CD4-positive, alpha-beta T cell treated with Interleukin-4 for 1 hour (primary cell): ENCODE measurements at places on chromosomes 4 and X.

DNA sequence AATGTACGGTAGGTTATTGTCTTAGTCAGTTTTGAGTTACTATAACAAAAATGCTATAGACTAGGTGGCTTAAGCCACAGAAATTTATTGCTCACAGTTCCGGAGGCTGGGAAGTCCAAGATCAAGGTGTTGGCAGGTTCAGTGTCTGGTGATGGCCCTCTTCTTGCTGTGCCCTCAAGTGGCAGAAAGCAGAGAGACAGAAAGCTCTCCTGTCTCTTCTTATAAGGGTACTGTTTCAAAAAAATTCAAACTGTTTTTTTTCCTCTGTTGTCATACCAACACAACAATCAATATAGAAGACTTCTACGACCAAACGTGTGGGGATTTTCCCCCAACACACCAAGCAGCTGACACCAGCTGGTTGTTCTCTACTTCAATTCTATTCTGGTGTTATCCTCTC is 53.4 kb downstream of the ADGRG4 start:
- no peak for DNase-seq

GRCh38 chr4:177574446-177574845 is 132.2 kb upstream of the AGA start:
- DNase-seq: no peak

DNA sequence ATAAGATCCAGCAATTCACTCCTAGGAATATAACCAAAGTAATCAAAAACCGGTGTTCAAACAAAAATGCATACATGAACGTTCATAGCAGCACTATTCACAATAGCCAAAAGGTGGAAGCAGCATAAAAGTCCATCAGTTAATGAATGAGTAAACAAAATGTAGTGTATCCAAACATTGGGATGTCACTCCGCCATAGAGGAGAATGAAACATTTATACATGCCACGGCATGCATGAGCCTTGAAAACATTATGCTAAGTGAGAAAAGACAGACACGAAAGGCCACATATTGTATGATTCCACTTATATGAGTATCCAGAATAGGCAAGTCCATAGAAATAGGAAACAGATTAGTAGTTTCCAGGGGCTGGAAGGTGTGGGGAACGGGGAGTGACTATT is 11.0 kb upstream of the PDLIM3 start:
- no peak for DNase-seq

DNA sequence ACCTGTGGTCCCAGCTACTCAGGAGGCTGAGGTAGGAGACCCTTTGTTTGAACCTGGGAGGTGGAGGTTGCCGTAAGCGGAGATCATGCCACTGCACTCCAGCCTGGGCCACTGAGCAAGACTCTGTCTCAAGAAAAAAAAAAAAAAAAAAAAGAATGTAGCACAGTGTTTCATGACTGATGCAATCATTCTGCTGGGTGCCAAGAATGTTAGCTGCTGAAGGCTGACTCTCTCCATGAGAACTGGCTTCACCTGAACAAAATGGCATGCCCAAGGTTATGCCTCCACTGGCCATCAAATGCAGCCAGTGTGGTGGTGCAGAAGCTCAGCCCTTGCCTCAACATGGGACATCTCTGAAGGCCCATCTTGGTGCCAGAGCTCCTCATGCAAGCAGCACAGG is 412.1 kb downstream of the ADAM29 start:
- no peak for DNase-seq

GRCh38 chr4:35250331-35250730 is 994.0 kb downstream of the ARAP2 start:
- DNase-seq: no peak

GRCh38 chrX:71107245-71107644 is 705 bp upstream of the CXorf65 start:
- no peak for DNase-seq

- DNase-seq: no peak
These were observed 104.3 kb upstream of the STK26 start for GRCh38 chrX:131918839-131919238.

GRCh38 chrX:132184871-132185270 is 34.4 kb downstream of the RAP2C start:
- DNase-seq: no peak

GRCh38 chr4:165301833-165302232 is 25.6 kb upstream of the MSMO1 start:
- DNase-seq: no peak

GRCh38 chrX:26789751-26790150 is 573.8 kb downstream of the MAGEB5 start:
- no peak for DNase-seq

- DNase-seq: no peak
These were observed 203.8 kb upstream of the HS3ST1 start for GRCh38 chr4:11632483-11632882.

DNA sequence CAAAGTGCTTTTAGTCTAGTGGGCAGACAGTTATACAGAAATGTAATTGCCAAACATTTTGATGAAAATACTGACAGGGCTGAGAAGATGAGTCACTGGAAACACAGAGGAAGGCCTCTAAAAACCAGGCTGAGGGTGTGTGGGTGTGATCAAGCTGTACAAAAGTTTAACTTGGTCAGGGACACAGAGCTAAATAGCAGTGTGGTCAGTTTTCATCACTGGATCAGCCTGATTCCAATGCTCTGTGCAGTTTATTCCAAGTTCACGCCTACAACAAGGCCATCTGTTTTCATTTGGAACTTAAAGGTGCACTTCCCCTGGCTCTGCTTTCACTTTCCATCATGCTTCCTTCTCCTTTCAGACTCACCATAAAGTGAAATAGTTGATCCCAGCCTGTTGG is 10.6 kb downstream of the CENPVL3 start:
- no peak for DNase-seq

DNA sequence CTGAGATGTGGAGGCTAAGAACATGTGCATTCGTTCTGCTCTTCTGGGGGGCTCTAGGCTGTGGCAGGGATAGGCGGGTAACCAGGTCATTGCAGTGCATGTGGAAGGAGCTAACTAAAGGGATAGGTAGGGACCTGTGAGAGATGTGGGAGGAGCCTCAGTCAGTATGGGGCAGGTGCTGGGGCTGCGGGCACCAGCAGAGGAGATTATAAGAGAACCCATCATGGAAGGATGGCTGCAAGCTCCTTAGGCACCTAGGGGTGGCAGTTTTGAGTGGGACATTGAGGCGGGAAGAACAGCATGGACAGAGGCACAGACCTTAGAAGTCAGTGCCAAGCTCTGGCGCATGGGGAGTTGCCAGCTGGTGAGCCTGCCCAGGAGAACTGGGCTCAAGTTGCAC is 7.2 kb downstream of the CLDN22 start:
- no peak for DNase-seq

- no peak for DNase-seq
These were observed 474.8 kb upstream of the SLIT2 start for GRCh38 chr4:19776929-19777328.

GRCh38 chr4:140071806-140072205 is 82.2 kb downstream of the MAML3 start:
- DNase-seq: peak; percentile 61

DNA sequence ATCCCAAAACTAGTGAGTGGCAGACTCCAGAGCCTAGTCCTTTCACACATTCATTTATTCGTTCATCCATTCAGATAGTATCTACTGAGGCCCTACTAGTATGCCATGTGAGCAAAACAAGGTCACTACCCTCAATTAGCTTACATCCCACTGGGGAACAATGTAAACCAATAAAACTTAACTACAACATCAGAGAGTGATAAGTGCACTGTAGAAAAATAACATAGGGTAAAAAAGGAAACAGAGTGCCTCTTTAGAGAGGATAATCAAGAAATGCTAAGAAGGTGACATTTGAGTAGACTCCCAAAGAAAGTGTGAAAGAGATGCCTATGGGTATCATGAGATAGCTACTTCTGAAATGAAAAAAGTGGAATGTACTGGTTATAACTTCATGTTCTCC is 18.5 kb downstream of the PAPSS1 start:
- DNase-seq: no peak

- DNase-seq: no peak
These were observed 14.7 kb downstream of the C4orf54 start for GRCh38 chr4:99642725-99643489.
